CD4-positive, alpha-beta T cell treated with Interleukin-12 subunit alpha and Interleukin-12 subunit beta, for 1 hour (primary cell): ENCODE measurements at places on chromosomes 2 and 18.

DNA sequence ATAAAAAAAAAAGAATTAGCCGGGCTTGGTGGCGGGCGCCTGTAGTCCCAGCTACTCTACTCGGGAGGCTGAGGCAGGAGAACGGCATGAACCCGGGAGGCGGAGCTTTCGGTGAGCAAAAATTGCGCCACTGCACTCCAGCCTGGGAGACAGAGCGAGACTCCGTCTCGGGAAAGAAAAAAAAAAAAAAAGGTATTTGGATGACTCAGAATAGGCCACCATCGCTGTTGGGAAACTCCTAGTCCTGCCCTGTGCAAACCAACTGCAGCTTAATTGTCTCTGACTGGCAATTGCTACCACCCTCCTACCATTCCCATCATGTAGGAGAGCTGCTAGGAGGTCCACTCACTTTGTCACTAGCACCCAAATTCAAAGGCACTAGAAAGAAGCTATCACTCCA lies 43.5 kb downstream of the ATP8B1 start:
- no peak for DNase-seq

- DNase-seq: peak; percentile 17
Observed at GRCh38 chr2:218895759-218896500, 15.3 kb downstream of the WNT10A start.

- no peak for DNase-seq
Observed at GRCh38 chr18:68441241-68441640, 273.7 kb downstream of the TMX3 start.

DNA sequence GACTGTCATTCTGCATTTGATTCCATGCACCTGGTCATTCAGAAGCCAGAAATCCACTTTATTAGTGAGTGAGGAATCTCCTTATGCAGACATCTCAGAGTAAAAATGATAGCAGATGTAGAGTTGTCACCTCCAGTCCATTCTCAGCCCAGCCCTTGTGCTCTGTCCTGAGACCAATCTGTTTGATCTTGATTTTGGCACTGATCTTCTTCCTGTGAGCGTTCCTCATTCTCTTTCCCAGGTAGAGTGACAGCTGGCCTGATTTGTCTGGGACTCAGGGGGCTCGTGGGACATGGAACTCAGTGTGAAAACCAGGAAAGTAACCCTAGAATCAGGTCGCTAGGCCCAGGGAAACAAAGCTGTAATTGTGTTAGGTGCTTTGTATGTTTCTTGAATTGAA lies 8.9 kb downstream of the ARHGAP25 start:
- DNase-seq: no peak

DNA sequence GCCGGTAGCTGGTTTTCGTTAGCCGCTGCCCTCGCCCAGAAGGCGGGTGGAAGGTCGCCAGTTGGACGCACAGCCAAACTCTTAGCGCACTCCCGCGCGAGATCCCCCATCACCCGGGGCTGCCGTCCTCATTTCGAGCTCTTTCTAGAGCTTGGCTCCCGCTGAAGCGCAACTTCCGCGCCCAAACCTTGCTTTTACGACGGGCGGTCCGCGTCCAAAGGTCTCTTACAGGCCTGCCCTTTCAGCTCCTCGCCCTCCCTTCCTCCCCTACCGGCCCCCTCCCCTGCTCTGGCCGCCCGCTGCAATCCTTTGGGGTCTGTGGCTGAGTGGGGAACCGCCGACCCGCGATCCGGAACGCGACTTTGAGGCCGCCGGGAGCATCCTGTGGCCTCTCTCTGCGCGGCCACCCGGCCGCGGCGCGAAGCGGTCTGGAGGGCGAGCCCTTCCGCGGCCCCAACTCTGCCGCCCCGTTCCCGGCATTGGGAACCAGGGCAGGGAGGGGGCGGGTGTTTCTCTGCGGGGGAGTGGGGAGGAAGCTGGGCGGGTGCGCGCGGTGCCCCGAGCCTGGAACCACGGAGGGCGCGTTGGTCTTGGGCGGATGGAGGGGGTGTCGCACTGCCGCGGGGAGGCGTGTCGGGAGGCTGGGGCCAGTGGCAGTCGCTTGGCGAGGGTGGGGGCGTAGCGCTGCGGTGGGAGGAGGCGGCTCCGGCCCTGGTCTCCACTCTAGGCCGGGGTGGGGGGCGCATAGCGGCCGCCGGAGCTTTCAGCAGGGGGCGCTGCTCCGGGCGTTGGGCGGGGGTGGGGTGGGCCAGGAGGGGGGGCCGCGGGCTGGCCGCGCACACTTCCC lies at the start of gene GDF7:
GDF7 (plus strand) TSS at position 841 of the 847 bp plus-strand sequence. CDS start 96 bp downstream, outside the sequence.
- peak; percentile 36 for DNase-seq

DNA sequence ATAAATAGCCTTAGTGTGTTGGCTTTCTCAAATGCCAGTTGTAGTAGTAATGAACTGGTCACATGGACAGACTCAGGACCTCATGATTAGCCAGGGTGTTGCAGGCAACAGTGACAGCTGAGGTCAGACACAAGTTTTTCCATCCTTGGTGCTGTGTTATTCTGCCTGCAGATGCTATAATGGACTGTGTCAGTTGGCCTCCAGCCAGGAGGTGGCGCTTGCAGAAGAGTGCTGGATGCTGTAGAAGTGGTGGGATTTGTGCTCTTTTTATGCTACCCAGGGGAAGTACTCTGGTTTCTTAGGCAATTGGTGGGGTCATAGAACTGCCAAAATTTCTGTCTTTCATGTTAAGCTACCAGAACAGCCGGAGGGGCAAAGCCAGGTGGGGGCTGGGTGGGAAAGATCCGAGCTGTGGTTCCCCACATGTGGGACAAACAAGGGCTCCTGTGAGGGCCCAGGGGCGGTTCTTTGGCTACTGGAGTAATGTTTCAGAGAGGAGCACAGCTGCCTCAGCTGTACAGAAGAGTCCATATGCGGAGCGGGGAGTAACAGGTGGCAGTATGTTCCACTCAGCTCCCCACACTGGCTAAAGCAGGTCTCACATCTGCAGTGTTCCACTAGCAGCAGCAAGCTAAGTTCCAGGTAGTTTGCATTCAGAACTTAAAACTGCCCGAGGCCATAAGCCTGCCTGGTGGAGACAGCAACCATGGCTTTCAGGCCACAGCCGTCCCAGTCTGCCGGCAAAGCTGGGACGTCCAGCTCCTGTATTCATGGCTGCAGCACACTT lies 104.4 kb downstream of the GULP1 start:
- DNase-seq: no peak
